ENCODE measurements at places on chromosomes 3 and 15.

- DNase-seq: no peak
Observed at GRCh38 chr3:31219131-31219843, 313.4 kb upstream of the STT3B start.

DNA sequence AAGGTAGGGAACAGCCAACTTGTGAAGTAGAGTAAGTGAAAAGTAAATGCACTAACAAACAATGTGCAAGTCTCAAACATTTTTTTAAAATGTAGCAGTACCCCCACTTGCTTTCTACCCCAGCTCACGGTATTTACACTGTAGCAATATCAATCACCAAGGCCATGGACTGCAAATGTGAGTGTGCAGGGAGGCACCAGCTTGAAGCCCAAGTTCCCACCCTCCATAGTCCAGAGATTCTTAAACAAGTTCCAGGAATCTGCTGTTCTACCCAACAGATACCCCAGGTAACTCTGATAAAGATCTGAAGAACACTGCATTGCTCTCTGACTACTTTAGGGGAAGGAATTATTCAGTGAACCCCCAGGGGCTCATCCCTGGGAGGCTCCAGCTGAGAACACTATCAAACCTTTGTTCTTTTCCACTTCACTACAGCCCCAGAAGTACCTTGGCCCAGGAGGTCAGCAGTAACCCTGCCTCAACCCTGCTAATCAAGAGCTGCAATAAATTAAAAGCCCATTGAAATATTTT is 86.1 kb downstream of the FOXP1 start:
- DNase-seq: no peak

- no peak for DNase-seq
Observed at GRCh38 chr3:14286887-14287500, 108.4 kb downstream of the LSM3 start.

- DNase-seq: no peak
Observed at GRCh38 chr3:78519281-78519680, 1248.5 kb downstream of the ROBO1 start.

GRCh38 chr3:67388738-67389137 is 265.7 kb downstream of the SUCLG2 start:
- DNase-seq: no peak

DNA sequence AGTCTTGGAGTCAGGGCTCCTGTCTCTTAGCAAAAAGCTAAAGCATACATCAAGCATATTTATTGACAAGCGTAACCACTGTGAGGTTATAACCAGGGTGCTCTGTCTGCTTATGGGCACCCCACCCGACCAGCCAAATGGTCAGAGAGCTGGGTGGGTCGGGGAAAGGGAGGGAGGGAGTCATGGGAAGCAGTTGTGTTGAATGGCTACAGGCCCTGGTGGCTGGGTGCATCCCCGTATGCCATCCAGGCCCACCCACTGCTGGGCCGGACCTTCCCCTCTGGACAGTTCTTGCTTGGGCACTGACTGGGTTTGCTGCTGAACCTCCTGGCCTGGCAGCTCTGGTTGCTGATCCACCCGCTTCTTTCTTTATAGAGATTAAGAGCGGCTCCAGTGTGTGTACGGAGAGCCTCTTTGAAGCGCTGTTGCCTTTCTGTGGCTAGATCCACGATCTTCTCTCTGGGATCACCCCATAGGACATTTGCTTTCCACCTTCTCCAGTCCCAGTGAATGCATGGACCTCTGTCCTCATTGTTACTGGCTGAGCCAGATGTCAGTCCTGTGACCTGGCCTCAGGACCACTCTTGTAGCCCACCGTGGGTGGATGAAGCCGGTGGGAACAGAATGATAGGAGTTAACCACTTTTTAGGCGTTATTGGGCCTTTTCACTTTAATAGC is 59.6 kb downstream of the SMAD3 start:
- DNase-seq: no peak

- no peak for DNase-seq
Observed at GRCh38 chr3:122100083-122100482, 44.9 kb downstream of the CD86 start.

DNA sequence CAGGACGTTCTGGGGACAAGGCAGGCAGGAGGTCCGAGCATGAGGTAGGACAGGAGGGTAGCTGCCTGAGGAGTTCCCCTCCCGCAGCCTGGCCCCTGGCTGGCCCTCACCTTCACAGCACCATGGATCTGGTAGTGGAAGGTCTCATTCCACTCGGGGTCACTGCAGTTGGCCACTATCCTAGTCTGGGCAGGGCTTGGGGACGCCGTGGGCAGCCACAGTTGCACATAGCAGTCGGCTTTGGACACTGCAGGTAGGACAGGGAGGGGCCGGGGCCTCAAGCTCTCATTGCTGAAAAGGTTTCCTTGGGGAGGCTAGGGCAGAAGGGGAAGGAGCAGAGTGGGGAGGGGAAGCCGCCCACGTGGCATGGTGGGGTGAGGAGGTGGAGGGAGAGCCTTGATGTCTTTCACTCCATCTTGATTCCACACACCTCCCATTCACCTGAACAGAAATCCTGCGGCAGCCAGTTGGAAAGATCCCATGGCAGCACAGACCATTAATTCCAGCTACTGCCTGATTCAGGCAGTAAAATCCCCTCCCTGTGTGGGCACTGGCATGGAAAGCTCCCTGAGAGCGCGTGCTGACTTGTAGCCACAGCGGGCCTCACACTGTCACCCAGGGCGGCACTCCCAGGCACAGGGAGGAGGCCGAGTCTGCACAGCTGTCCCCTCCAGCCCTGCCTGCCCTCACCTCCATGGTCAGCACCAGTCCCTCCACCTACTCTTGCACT is 2.1 kb downstream of the PLA2G4F start:
- no peak for DNase-seq

GRCh38 chr15:33194237-33194636 is 277 bp downstream of the FMN1 start:
- no peak for DNase-seq

- no peak for DNase-seq
Observed at GRCh38 chr3:77686560-77686959, 646.7 kb downstream of the ROBO2 start.

- no peak for DNase-seq
Observed at GRCh38 chr3:195565716-195566115, 18.0 kb downstream of the APOD start.

DNA sequence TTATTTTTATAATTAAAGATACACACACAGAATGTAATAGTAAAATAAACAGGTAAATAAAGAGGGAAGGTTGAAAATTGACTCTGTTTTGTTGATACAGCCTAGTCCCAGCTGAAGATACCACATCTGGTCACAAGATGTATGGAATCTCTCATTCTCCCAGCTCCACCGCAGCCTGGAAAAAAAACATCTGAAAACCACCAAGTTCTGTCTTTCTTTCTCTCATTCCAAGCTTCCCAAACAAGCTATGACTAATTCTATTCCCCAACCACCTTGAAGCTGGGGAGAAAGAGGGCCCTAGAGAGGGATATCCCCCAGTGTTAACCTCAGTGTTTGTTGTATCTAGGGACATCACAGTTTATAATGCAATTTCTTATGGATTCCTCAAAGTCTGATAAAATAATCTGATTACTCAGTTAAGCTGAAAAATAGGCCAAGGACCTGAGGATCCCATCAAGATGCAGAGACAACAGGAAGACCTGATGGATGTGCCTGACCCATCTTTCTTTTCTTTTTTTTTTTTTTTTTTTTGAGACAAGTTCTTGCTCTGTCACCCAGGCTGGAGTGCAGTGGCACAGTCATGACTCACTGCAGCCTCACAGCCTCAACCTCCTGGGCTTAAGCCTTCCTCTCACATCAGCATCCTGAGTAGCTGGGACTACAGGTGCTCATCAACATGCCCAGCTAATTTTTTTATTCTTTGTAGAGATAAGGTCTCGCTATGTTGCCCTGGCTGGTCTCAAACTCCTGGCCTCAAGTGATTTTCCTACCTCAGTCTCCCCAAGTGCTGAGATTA is 38.1 kb downstream of the SRGAP3 start:
- DNase-seq: no peak

- no peak for DNase-seq
Observed at GRCh38 chr15:80891006-80891405, 98.6 kb downstream of the MESD start.

DNA sequence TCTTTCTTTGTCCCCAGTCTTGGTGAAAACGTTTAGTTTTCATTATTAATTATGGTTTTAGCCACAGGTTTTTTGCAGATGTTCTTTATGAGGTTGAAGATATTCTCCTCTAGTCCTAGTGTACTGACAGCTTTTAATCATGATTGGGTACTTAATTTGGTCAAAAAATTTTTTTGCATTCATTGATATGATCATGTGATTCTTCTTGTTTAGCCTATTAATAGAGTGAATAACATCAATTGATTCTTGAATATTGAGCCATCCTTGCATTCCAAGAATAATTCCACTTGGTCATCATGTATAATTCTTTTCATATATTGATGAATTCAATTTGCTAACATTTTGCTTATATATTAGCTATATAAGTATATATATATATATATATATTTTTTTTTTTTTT is 46.1 kb downstream of the IL16 start:
- DNase-seq: no peak

- no peak for DNase-seq
Observed at GRCh38 chr15:68694111-68694510, 115.3 kb downstream of the CORO2B start.

DNA sequence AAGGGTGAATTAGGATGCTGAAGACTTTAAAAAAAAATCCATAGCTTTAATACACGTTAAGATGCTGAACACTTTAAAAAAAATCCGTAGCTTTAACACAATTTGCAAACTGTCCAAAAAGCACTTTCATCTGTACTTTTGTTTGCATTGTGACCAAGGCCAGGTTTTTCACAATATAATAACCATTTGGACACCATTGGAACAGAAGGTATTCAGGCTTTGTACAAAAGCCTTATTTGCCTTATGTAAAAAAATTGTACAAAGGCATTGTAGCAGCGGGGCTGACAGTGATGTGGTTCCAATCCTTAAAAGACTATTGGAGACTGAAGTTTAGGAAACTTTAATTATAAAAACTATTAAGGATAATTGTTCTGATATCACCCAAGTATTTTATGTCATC is 15.2 kb upstream of the ICE2 start:
- DNase-seq: no peak

- no peak for DNase-seq
Observed at GRCh38 chr3:194246709-194247349, 104.3 kb downstream of the CPN2 start.

GRCh38 chr15:91698241-91698640 is 155.3 kb upstream of the SLCO3A1 start:
- no peak for DNase-seq

- DNase-seq: no peak
Observed at GRCh38 chr15:48642795-48643194, 2.7 kb downstream of the FBN1 start.

GRCh38 chr3:18249126-18249525 is 176.0 kb downstream of the SATB1 start:
- DNase-seq: no peak

DNA sequence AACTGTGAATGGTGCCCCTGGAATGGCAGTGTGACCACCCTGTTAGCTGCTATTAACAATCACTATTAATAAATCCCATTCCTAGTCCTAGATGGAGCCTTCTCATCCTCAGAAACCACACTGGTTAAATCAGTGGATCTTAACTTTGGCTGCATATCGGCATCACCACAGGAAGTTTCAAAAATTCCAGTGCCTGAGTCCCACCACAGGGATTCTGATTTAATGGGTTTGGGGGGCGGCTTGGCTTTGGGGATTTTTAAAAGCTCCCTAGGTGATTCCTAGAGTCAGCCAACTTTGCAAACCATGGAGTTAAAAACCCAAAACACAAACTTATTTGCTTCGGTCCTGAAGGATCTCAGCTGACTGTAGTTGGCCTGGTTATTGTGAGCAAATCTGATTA is 3.1 kb downstream of the FAM107A start:
- DNase-seq: no peak

GRCh38 chr15:57542505-57542817 is 49.2 kb upstream of the MYZAP start:
- no peak for DNase-seq

GRCh38 chr15:93223803-93224202 is 134.8 kb upstream of the RGMA start:
- no peak for DNase-seq

DNA sequence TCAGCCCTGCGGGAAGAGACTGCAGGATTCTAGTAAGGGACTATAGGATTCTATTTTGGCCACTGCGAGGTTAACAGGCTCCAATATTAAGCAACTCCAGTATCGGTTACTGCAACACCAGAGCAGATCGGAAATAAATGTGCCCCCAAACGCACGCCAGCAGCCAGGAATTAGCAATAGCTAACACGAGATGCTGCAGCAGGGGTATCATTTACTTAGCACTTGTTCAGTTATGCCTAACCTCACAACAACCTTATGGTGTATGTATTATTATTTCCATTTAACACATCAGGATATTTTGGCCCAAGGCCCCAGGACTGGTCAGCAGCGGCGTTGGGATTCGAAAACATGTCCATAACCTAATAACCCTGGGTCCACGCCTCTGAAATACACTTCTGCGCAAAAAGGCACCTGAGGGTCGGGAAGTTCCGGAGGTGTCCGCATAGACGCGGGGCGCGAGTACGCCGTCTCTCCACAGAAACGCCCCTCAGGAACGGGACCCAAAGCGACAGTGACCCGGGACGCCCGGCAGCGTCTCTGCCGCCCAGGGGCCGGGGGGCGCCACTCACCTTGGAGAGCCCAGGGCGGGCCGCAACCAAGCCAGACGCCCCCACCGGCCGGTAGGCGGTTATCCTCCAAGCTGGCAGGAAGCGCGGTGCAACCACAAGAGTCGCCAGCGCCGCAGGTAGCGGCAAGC is 681 bp downstream of the PIK3CB start:
- DNase-seq: peak; percentile 85

- no peak for DNase-seq
Observed at GRCh38 chr15:70171256-70171886, 73.7 kb upstream of the TLE3 start.

- DNase-seq: no peak
Observed at GRCh38 chr3:87126321-87126720, 100.8 kb upstream of the CHMP2B start.

DNA sequence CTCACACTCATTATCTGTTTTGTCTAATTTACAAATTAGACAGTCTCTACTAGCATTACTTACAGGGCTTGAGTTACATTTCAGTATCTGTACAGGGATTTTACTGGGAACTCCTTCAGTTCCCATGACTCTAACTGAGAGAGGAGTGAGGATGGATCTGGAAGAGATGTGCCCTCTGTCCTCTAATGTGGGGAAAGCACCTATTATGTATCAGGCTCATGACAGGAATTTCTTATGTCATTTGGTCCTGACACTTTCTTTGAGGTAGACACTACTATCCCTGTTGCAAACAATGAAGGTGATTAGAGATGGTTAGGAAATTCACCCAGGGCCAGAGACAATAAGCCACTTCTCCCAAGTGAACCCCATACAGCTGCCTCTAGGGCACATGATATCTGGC is 10.9 kb upstream of the NCKIPSD start:
- DNase-seq: no peak

DNA sequence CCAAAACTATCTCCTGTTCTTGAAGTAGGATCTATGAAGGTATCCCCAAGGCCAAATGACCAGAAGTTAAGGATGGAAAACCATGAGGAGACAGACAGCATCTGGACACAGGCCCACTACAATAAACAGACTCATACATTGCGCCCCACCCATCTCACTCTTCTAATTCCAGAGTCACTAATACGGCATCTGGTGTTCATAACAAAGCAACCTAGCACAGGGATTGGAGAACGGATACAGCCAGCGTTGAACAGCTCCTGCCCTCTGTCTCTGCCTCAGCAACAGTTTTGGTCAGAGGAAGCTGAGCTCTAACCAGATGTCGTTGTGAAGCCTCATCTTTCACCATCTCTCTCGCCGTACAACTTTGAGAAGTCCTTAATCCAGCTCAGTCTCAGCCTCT is 44.5 kb upstream of the CCDC80 start:
- DNase-seq: no peak

GRCh38 chr3:27507515-27508266 is 23.5 kb upstream of the SLC4A7 start:
- peak; percentile 23 for DNase-seq

- DNase-seq: no peak
Observed at GRCh38 chr3:5016211-5017161, 37.2 kb downstream of the BHLHE40 start.
